ENCODE measurements at places on chromosomes 3 and 15.

DNA sequence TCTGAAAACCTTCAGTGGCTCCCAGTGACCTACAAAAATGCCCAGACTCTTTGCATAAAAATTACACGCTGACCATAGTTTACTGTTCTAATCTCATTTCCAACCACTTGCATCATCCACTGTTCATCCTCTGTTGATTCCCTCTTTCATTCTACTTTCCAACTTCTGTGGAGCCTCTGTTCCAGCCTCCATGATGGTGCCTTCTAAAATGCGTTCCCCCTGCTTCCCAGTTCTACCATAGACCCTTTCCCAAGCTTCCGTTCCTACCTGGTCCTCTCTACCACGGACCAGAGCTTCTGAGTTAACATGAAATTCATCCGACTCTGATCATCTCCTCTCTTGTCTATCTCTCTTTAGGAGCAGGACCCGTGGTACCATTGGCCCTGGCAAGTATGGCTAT, 127.0 kb downstream of the THSD4 start:
- DNase-seq, result no peak

DNA sequence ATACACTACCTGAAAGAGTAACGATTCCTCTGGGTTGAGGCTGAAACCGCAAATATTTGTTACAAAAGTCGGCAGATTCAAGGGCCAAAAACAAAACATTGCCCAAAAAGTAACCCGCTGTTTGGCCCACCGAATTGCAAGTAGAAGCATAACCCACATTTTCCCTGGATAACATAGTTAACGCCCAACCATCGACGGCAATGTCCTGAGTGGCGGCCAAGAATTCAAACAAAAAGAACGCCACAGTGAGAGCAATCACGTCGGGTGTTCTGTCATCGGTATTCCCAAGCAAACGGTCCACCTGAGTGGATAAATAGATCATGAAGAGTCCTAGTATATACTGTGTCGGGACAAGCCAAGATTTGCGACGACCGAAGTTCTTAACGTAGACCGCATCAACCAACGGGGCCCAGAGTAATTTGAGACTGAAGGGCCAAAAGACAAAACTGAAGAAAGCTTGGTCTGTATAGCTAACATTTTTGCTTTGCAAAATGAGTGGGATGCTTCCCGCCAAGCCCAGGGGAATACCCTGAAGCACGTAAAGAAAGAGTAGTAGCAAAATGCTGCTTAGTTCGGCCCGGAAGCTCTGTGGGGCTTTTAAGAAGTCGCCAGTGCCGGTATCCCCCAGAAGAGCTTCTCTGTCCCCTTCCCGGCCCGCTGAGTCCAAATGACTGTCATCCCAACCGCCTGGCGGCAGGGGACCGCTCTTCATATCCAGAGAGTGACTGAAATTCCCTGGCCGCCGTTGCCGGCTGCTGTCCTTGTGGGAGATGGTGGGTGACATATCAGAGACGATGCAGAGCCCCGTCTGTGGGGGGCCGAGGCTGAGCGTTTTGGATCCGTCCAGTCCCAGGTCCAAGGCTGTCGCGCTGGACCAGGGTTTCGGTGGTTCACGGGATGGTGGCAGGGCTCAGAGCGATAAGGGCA, 750 bp downstream of the SLC33A1 start:
- no peak for DNase-seq

GRCh38 chr3:177424521-177424920, 227.2 kb upstream of the TBL1XR1 start:
- no peak for DNase-seq

DNA sequence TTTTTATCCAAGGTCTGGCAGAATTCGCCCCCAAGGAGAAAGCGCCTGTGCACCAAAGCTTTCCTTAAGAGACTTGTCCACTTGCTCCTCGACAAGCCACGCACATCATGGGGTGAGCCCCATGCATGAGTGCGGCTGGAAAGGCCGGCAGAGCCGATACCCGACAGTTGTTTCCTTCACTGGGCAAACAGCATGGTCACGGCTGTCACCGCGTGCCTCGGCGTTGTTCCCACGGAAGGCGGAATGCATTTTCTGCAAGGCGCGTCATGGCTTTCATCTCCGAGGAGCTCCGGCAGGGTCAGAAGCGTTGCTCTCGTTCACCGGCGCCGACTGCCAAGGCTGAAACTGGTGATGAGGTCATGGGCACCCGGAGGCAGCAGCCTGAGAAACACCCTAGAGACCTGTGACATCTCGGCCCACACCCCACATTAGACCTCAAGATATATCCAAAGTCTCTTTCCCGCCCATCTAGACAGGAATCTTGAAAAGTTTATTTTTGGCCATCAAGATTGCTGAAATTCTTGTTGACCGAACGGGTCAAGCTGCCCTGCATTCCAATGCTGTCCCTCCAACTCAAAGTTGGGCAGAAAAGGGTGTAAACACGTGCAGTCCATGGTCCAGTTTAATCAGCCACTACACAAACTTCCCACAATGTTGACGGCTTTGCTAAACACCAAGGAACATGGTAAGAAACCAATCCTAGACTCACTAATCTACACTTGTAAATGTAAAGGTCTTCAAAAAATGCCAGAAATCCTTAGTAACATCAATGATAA, 604 bp upstream of the TJP1 start:
- no peak for DNase-seq

GRCh38 chr3:13891492-13892073, 11.7 kb upstream of the WNT7A start:
- DNase-seq, result no peak

DNA sequence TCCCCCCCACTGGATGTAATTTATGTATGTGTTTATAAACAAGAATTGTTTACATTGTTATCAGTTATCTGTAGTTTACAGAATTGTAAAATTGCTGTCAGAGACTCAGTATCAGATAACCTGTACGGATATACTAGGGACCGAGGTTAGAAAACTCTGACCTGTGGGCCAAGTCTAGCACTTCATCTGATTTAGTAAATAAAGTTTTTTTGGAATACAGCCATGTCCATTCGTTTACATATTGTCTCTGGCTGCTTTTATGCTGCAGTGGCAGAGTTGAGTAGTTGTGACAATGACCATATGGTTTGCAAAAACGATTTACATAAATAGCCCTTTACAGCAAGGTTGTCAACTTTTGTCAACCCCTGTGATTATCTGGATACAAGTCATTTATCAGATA, 52.6 kb downstream of the LRRC28 start:
- DNase-seq, result no peak

GRCh38 chr15:41495736-41496599, 2.3 kb downstream of the ITPKA start:
- no peak for DNase-seq

DNA sequence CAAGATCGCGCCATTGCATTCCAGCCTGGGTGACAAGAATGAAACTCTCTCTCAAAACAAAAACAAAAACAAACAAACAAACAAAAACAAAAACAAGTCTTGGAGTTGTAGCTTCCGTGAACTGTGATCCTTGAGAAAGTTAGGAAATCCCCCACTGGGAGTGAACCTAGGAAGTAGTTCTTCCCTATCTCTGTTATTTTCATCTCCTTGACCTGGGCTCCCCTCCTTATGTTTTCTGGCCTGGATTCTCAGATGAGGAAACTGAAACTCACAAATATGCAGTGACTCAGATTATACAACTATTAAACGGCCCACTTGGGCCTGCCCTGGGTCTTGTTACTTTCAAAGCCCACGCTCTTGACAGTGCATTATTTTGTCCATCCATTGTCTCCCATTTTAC, 29.7 kb downstream of the SAXO2 start:
- no peak for DNase-seq

DNA sequence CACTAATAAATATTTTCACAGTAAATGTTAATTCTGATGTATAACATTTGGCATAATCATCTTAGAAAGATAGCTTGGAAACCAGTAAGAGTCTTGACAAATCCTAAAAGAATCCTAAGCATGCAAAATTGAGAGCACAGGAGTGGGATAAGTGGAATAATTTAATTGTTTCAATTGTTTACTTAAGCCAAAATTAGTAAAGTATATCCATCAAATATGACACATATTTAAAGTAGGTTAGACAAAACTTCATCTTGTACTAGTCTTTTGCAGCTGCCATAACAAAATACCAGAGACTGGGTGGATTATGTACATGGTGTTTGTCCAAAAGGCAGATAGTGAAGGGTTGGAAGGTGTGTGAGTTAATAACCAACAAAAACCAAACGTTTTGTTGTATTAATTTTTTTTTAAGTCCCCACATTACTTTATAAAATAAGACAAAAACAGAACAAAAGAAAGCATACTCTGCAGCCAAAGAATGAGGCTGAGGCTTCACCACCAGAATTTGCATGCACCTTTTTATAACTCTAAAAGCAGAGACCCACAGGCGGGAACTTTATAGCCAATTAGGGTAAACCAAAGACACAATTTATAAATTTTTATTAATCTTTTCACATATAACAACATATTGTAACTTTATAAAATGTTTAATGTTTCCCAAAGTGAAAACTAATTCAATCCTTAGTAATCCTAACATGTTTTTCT, 41.9 kb upstream of the CD200R1L start:
- no peak for DNase-seq
